ENCODE measurements at places on chromosomes 12 and 14.

DNA sequence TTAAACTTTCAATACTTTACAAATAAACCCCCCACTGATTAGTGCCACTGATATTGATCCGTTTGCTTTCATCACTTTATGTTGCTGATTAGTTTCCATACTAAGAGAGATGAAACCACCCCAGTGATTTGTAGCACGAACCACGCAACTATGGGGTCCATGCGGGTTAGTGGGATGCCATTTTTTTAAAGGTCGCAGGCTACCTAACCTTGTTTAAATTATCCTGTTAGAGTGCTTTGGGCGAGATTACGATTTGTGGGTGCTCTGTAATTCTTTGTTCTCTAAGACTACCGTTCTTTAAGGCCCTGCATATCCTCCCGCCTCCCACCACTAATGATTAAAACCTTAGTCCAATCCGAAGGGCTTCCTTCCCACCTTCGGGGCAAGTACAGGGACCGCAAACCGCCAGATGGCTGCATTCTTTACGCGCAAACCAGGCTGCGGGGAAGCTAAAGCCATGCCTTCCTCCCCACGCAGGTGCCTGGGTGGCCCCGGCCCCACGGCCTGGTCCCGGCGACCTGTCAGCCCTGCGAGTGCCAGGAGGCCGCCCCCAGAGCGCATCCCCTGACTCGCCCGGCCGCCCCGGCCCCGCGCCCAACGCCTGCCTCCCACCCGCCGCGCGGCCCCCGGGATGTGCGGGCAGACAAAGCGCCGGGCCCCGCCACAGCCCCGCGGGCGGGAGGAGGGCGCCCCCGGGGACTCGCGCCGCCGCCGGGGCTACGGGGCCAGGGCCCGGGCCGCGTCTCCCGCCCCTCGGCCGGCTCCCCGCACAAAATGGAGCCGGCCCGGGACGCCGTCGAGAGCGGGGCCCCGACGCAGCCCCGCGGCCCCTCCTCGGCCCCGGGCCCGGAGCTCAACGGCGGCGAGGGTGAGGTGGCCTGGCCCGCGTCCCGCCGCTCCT lies 759 bp downstream of the NFYB start:
- peak; percentile 27 for DNase-seq

GRCh38 chr12:131047789-131048610 lies 94.3 kb downstream of the ADGRD1 start:
- no peak for DNase-seq

GRCh38 chr12:122467983-122468382 lies 32.7 kb downstream of the ZCCHC8 start:
- DNase-seq = no peak

DNA sequence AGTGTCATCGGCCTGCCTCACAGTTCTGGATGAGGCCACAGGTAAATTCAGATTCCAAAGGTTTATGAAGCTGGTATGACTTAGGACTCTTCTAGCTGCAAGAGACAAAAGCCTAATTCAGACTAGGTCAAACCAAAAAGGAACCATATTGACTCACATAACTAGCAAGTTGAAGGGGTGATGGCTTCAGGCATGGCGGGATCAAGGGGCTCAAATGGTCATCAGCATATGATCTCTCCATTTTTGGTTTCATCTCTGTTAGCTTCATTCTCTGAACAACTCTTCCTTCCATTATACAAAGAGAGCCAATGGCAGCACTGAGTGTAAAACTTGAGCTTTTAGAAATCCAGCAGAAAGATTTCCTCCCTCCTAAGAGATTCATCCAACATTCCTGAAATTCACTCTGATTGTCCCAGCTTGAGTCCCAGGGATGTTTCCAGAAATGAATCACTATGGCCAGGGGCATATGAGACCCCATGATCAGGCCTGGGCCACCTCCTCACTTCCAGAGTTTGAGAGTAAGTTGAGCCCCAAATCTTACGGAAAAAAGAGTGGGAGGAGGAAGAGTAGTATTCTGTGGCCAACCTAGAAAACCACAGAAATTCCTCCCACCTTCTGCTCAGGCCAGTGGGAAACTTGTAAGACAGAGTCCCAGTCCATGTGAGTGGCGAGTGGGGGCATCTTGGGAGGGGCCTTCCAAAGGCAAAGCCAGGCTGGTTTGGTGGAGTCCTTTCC lies 2.0 kb upstream of the MAP1LC3B2 start:
- no peak for DNase-seq

DNA sequence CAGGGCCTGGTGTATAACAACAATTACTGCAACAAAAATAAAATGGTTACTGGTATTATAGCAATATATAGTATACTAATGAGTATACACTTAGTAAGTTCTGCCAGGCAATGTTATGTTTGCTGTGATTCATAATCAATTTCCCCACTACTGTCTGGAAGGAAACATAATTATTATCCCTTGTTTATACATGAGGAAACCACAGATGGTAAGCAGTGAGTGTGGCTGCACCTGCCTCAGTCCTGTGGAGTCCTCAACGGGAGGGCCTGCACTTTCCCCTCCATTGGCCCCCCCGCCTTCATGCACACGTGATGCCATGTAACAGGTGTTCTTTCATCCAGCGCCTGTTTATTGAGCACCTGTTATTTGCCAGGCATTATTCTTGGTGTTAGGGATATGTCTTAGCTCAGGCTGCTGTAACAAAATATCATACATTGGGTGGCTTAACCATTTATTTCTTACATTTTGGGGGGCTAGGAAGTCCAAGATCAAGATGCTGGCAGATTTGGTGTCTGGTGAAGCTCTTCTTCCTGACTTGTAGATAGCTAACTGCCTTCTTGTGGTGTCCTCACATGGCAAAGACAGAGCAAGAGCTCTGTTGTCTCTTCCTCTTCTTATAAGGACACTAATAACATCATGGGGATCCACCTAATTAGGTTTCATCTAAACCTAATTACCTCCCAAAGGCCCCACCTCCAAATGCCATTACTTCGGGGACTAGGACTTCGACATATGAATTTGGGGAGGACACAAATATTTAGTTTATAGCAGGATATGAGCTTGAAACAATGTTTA lies 59.5 kb upstream of the CHGA start:
- DNase-seq = no peak

DNA sequence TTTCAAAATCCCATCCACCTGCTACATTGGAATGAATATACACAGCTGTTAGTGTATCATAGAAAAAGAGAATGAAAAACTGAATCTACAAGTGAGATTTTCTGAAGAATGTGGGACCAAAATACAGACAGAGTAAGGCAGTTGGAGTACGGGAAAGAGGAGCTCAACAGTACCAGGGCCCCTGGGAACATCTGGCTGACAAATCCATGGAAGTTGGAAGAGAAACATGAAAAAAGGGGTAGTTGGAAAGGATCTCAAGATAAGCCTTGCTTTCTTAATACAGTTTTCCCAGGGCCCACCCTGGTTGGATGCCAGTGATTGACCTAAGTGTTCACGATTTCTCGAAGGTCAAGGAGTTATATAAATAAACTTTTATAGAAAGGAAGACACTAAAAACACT lies 54.0 kb upstream of the SLCO1C1 start:
- no peak for DNase-seq

DNA sequence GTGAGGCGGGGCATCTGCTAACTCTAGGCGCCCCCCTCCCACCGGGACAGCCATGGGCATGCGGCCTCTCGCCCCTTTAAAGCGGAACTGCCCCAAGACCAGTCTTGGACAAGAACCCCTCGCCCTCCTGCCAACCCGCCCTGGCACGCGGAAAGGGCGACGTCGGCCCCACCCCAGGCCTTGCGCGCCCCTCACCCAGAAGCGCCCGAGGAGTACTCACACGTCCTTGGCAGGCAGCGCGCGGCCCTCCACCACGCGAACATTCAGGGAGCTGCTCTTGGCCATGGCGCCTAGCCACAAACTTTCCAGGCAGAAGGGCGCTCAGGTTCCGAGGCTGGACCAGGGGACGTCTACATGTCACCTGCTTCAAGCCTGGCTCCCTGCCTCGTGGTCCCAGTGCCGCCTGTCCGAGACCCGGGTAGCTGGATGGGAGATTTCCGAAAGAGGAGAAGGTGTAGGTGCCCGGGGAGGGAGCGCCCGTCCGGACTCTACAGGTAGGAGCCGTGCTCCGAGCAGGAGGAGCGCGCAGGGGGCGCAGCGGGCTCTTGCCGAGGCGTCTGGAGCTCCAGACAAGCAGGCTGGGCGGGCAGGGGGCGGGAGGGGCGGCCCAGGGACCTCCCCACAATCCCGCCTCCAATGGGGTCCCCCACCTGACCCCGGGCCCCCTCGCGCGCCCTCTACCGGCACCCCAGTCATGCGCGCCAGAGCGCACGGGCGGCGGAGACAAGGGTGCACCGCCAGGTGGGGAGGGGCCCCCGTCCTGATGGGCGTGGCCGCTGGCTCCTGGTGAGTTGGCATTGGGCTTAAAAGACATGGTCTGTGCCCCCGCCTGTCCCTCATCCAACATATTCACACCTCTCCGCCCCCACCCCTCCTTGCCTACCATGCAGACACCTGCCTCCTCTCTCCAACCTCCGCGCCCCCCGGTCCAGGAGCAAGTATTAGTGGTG lies at the start of gene RASAL1:
Gene RASAL1, minus strand, starts transcription at position 584 of the 950 bp plus-strand sequence. Its CDS starts 299 bp downstream, at position 285.
- peak; percentile 56 for DNase-seq

DNA sequence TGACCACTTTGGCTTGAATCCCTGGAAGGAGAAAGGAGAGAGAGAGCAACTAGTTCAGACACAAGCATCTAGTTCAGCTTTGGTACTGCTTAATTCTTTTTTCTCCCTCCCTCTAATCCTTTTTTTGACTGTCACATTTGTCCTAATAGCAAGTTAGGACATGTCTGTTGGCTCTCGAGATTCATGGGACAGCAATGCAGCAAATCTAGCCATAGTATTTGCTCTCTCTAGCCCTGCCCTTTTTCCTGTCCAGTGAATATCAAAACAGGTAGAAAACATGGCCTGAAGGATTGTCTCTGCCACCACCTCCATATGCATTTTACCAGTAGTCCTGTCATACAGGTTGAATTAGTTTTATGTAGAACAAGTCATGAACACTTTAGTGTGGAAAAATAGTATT lies 116.4 kb downstream of the PTPRB start:
- DNase-seq = no peak

- peak; percentile 0 for DNase-seq
Observed at GRCh38 chr12:8780389-8780788, 42.0 kb upstream of the A2ML1 start.

DNA sequence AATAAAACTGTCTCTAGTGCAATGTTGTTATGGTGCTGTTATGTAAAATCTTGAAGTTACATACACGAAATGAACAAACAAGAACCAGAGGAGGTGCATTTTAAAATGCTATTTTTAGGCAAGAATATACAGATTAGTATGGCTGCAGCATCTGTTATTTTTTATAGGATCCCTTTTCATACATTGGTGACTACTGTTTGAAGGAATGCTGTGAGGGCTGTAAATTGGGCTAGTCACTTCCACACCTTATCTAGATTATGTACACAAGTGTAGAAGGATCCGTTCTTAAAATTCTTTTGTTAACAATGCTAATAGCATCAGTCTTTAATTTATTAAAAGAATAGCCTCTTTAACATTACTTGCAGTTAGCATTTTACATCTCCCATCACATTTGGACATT lies 284.3 kb upstream of the MDGA2 start:
- no peak for DNase-seq

DNA sequence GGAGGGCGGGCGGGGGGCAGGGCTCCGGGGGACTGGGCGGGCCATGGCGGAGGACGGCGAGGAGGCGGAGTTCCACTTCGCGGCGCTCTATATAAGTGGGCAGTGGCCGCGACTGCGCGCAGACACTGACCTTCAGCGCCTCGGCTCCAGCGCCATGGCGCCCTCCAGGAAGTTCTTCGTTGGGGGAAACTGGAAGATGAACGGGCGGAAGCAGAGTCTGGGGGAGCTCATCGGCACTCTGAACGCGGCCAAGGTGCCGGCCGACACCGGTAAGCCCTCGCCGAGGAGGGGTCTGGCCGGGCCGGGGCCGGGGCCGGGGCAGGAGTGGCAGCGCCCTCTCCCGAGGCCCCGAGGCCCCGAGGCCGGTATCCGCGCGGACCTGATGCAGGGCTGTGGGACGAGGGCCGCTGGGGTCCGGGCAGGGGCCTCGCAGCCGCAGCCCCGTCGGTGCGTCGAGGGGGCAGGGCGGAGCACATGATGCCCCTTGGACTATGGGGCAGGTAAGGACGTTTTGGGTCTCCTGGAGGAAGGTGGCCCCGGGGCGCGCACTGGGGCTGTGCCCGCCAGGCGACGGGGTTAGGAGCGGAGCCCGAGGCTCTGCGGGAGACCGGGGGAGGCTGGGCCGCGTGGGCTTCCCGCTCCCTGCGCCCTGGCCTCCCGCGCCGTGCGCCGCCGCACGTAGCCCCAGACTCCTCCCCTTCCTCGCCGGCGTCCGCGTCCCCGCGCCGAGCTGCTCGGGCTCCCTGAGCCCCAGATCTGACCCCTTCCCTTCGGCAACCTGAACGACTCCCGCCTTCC lies at the start of gene TPI1:
Gene TPI1, plus strand, starts transcription at position 119 of the 798 bp plus-strand sequence. Its CDS starts 36 bp downstream, at position 155.
- peak; percentile 70 for DNase-seq

DNA sequence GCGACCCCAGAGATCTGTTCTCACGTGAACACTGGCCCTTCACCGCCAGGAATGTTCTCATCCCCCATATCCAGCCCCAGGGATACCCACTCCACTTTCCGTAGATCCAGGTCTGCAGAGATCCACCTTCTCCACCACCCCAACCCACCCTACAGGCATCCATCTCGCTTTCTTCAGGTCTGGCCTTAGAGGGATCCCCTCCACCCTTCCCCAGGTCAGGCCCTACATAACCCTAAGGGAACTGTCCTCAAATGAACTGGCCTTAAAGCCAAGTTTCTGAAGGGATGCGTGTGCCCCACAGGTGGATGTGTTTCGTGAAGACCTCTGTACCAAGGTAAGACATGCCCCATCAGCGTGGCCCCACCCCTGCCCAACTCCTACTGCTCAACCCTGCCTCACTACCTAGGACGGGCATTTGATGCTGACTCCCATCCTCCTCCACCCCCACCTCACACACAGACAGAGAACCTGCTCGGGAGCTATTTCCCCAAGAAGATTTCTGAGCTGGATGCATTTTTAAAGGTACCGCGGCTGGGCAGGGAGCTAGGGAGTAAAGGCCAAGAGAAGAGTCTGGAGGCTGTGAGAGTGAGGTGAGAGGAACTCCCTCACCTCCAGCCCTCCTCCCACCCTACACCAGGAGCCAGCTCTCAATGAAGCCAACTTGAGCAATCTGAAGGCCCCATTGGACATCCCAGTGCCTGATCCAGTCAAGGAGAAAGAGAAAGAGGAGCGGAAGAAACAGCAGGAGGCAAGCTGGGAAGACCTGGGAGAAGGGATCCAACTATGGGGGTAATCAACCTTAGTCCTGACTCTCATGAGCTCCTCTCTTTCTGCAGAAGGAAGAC lies 912 bp downstream of the PSME1 start:
- DNase-seq = no peak

GRCh38 chr12:97927977-97928376 lies 465.4 kb downstream of the RMST start:
- no peak for DNase-seq

- no peak for DNase-seq
Observed at GRCh38 chr12:130115646-130116045, 46.6 kb upstream of the FZD10 start.

DNA sequence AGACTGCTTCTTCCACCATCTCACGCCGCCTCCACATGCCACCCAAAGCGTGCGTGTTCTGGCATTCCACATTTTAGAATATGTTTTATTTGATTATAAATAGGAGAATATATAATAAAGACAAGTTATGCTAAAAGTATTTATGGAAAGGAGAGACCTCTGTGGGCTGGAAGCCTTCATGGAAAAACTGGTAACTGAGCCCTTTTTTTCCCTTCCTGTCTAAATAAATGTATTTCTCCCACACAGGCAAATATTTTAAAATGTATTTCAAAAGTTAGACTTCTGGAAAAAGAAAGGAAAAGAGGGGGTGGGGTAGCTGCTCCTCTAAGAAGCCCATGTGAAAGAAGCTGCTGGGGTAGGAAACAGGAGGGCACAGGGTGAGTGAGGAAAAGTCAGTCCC lies 16.1 kb upstream of the NR4A1 start:
- DNase-seq = no peak

GRCh38 chr12:9796971-9797370 lies 30.3 kb upstream of the KLRF1 start:
- no peak for DNase-seq

- no peak for DNase-seq
Observed at GRCh38 chr12:106590601-106591000, 7.8 kb downstream of the RFX4 start.

All from stimulated activated CD8-positive, alpha-beta memory T cell treated with anti-CD3 and anti-CD28 coated beads, Interleukin-7, amount 100 ng/mL, for 48 hours (primary cell).